ENCODE measurements at places on chromosomes 5 and 9.

- no peak for DNase-seq
Observed at GRCh38 chr5:19986031-19986619, 1.9 kb downstream of the CDH18 start.

- DNase-seq: no peak
Observed at GRCh38 chr9:1008216-1008615, 31.8 kb downstream of the DMRT3 start.

DNA sequence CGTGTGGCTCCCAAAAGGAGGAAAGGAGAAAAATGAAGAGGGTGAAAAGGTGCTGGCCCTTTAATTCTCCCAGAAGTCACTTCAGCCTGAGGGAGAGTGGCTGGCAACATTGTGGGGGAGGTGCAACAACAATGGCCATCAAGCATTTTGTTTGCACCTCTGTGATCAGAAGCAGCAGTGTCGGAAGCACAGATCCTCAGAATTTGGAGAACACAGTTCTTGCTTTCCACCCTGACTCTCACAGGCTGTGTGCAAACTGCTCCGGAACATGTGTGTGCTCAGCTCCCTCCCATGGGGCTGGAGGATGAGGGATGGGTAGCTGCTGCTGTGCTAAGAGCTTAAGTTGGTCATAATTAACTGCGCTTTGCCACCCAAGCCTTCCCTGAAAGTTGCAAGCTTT lies 127.1 kb downstream of the DPYSL3 start:
- no peak for DNase-seq

- DNase-seq: no peak
Observed at GRCh38 chr9:93860694-93861658, 94.2 kb downstream of the BARX1 start.

All from stimulated activated CD8-positive, alpha-beta memory T cell treated with anti-CD3 and anti-CD28 coated beads, Interleukin-15, amount 100 ng/mL, for 1 hour (primary cell).